ENCODE measurements at places on chromosomes 11 and 22.

GRCh38 chr11:465896-466530 is 15.9 kb downstream of the PTDSS2 start:
- DNase-seq: no peak

DNA sequence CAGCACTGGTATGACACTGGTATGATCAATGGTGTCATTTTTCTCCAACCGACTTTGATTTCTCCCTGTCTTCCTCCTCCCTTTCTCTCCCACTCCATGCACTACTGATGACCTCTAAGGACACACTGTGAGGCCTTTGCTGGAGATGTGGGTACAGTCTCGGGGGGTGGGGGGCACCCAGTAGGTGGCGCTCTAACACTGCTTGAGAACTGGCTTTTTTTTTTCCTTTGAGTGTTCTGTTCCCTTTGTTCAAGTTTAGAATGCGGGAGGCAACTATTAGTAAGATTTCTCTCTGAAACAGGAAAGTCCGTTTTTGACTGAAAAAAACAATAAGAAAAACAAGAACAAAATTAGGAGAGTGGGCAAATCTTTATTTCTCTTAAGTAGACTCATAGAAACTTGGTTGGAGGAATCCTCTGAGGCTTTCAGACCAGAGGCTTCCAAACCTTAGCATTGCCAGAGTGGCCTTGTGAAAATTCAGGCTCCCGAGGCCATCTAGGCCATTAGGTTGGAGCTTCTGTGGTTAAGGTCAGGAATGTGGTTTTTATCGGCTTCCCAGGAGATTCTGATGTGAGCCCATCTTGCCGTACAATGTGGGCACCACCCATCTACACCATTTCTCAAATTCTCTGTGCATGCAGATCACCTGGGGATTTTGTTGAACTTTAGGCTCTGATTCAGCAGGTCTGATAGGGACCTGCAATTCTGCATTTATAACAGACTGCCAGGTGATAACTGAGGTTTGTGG is 43.2 kb downstream of the PANX1 start:
- peak; percentile 4 for DNase-seq

GRCh38 chr22:41009222-41009948 is 58.2 kb downstream of the RBX1 start:
- no peak for DNase-seq

GRCh38 chr22:49426098-49426497 is 401.6 kb downstream of the BRD1 start:
- DNase-seq: no peak

DNA sequence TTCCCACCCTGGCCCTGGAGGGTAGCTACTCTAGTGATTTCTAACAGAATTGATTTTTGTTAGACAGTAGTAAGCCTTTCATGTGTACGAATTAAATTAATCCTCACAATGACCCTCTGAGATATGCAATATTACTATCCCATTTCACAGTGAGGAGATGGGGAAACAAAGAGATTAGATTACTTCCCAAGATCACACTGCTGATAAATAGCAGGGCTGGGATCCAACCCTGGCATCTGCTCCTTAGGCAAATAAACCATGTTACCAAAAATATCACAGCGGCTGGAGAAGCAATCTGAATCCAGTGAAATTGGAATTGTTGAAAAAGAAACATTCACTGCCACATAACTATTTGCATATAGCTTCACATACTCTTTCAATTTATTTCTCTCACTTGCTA is 12.8 kb upstream of the CAVIN3 start:
- DNase-seq: no peak

DNA sequence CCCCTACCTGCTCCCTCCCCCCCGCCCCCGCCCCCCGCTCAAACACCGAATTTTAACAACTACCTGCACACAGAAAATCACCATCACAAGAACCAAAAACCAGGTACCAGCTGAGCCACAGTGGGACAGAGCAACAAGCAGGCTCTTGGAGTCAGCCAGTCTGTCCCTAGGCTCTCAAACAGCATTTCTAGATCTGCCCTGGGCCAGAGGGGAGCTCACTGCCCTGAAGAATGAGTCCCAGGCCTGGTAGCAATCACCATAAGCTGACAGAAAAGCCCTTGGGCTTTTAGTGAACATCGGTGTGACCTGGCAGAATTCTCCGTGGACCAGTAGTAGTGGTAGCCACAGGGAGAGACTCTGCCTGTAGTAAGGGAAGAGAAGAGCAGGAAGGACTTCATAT is 58.3 kb downstream of the C11orf87 start:
- no peak for DNase-seq

DNA sequence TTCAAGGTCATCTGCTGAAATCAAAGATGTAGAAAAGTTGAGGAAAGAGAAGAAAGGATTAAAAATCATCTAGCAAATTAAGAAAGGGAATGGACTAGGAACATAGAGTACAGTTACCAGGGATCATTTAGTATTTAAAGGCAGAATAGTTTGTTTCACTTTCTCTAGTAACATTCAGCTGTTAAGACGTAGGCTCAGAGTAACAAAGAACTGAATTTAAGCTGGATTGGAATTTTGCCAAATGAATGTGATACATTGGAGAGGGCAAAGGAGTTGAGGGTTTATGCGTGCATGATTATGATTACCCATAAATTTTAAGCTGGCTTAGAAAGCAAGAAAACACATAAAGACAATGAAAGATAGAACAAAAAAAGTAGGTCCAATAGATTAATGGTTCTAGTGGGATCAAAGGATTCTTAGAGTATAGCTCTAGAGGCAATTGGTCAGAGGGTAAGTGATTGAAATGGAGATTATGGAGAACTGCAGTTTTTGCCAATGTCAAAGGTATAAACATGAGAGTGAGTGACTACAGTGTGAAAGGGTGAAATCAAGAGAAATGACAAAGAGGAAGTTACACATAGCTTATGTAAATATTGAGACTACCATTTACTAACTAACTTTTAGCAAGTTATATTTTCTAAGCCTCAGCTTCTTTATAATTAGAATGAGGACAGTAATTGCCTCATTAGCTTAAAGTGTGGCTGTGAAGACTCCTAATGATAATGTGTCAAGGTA is 190.0 kb downstream of the GRIA4 start:
- DNase-seq: no peak

DNA sequence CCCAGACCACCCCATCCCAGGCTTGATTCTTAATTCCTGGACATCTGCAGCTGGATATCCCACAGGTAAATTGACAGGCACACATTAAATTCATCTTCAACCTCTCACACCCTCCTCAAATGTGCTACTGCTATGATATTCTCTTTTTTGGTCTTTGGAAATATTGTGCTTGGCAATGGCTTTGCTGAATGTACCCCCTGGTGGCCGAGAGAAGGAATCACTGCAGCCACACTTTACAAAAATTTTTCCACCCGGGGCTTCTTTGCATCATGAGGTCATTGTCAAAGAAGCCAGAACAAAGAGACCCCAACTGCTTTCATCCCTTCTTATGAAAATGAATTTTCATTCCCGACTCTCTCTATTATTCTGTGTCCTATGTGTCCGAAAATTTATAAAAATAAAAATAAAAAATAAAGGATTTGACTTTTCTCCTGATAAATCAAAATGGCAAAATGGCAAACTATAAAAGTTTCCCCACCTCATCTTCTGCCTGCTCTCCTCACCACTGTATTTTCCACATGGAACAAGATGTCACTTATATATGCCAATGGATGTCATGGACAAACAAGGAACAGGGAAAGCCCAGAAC is 15.0 kb upstream of the CYB5R2 start:
- no peak for DNase-seq

DNA sequence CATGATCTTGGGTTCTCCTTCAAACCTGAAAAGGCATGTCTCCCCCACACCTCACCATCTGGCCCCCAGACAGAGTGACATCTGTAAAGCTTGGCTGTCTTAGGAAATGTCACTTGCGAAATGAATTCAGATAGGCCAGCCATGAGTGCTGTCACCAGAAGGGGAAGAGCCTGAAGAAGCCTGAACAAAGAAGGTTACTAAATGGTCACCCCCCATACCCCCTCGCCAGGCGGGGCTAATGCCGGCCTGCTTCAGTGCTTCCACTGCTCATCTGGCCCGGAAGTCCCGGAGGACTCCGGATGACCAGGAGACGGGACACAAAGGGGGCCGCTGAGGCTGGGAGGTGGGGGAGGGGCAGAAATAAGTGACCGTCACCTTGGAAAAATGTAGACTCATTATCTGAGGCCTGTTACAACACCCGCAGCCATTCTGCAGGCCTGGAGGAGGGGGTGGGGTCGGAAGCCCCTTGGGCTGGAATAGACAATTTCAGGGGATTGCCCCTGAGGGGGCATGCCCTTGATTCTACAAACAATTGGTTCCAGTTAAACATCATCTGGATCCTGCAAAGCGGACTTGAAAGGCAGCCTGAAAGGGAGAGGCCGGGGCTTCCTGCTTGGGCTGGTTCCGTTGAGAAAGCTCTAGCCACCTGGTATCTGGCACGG is 43.2 kb downstream of the NAT10 start:
- DNase-seq: no peak

- DNase-seq: no peak
Observed at GRCh38 chr11:60862171-60862570, 5.2 kb upstream of the ZP1 start.

- DNase-seq: no peak
Observed at GRCh38 chr22:36201630-36202319, at the start of gene APOL4. Gene APOL4 (minus strand): TSS chr22:36201809. CDS start chr22:36201734, 75 bp downstream.

DNA sequence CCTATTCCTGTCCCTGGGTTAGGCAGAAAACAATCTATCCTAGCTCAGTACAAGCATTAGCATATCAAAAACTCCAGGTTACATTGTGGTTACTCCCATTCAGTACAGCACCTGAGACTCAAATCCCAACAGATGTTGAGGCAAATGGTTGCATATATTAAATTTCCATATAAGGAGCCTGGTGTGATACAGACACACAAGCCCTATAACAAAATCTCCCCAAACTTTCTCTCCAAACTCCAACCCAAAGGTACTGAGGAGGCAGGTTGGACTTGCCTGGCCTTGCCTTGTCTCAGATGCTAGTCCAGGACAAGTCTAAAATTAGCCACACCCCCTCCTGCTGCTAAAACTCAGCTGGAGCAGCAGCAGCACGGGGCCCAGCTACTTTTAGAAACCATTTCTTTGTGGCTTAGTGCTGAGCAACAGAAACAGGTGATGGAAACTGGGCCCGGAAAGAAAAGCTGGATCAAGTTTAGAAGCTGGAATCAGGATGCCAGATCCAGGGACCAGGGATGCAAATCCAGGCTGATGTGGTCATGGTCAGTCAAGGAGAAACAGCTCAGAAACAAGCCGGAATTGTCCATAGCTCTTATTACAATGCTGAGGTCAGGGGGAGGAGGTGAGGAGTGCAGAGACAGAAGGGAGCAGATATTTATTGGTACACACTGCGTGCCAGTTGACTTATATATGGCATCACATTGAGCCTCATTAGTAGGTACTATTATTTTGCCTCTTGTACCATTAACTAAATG is 73.7 kb upstream of the AMOTL1 start:
- DNase-seq: no peak

DNA sequence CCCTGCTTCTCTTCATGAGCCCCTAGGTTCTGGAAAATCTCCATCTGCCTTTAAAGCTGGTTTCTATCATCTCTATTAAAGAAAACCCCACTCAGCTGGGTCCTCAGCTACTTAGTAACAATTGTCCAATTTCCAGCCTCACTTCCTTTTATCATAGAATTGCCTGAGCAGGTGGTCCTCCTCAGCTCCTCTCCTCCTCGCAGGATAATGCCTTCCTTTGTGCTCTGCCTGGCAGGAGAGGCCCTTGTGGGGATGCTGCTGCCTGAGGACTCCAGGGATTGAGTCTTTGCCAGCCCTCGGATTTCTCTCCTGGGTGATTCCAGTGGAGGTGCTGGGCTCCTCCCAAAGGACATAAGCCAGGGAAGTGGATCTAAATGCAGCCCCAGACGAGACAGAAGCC is 448.3 kb downstream of the INSC start:
- DNase-seq: no peak

GRCh38 chr11:27174021-27174420 is 133.4 kb downstream of the BBOX1 start:
- no peak for DNase-seq

DNA sequence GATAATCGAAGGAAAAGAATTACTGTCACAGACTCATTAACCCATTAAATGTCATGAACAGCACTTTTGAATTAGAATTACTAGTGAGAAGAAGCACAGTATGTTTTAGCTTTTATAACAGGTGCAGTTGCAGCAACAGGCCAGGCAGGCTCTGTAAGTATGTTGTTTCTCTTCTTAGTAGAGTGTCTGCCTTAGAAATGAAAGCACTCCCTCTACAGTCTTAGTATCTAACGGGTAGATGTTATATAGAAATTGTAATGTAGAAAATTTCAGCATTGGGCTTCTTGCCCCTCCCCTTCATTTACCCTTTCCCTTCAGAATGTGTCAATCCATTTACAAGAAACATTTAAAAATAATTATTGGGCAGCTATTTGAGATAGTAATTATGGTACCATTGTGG is 87.4 kb downstream of the HIPK3 start:
- no peak for DNase-seq

- no peak for DNase-seq
Observed at GRCh38 chr11:104522650-104523049, 358.7 kb upstream of the PDGFD start.

DNA sequence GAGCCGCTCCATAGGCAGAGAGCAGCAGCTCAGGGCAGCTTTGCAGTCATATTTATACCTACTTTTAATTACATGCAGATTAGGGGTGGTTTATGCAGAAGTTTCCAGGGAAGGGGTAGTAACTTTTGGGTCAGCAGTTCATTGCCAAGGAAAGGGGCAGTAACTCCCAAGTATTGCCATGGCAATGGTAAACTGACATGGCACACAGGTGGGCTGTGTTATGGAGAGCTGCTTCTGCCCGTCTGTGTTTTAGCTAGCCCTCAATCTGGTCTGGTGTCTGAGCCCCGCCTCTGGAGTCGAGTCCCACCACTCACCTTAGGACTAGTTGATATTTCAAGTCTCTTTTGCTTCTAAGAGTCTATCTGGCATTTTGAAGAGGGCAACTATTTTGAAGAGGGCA is 12.2 kb upstream of the ZBTB16 start:
- no peak for DNase-seq

DNA sequence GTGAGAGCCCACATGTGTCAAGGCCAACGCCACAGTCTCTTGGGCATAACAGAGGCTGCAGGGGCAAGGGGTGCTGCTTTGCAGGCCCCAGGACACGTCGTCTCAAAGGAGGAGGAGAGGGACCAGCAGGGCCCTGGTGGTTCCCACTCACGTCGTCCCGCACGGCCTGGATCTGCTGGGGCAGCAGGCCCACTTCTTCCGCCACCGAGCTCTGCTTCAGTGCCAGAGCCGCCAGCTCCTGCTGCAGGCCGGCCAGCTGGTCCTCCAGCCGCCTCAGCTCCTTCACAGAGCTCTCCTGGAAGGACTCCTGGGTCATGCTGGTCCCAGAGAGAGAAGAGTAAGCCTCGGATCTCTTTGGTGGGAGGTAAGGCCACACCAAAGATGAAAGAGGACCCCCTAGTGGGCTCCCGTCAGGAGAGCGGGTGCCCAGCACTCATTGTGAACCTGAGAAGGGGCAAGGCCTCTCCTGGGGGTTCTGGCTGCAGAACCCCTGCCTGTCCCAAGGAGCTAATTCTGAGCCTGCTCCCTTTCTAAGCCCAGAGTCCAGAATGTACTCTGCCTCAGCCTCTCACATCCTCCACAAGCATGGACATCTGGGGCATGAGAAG is 15.6 kb downstream of the SUN2 start:
- no peak for DNase-seq

- no peak for DNase-seq
Observed at GRCh38 chr11:21412652-21413383, 743.4 kb downstream of the NELL1 start.

GRCh38 chr22:35413624-35414023 is 13.7 kb downstream of the MCM5 start:
- DNase-seq: no peak

- DNase-seq: no peak
Observed at GRCh38 chr22:49869086-49869830, 15.6 kb downstream of the ZBED4 start.
